ENCODE measurements at places on chromosomes 5 and 9.

DNA sequence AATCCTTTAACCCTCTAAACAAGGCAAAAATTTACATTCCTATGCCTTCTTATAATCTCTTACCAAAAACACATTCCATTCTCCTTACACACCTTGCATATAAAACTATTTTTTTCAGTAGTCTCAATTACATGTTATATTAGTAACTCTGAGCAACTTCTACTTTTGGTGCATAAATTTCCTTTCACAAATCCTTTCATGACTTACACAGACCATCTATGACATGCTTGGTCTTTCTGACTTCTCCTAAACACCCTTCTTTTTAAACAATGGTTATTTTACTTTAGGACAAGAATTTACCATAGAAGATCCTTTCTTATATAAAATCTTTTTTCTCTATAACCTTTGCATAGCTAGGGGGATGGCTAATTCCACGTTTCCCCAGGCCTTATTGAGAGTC, 208.0 kb upstream of the ARRDC3 start:
- no peak for DNase-seq

DNA sequence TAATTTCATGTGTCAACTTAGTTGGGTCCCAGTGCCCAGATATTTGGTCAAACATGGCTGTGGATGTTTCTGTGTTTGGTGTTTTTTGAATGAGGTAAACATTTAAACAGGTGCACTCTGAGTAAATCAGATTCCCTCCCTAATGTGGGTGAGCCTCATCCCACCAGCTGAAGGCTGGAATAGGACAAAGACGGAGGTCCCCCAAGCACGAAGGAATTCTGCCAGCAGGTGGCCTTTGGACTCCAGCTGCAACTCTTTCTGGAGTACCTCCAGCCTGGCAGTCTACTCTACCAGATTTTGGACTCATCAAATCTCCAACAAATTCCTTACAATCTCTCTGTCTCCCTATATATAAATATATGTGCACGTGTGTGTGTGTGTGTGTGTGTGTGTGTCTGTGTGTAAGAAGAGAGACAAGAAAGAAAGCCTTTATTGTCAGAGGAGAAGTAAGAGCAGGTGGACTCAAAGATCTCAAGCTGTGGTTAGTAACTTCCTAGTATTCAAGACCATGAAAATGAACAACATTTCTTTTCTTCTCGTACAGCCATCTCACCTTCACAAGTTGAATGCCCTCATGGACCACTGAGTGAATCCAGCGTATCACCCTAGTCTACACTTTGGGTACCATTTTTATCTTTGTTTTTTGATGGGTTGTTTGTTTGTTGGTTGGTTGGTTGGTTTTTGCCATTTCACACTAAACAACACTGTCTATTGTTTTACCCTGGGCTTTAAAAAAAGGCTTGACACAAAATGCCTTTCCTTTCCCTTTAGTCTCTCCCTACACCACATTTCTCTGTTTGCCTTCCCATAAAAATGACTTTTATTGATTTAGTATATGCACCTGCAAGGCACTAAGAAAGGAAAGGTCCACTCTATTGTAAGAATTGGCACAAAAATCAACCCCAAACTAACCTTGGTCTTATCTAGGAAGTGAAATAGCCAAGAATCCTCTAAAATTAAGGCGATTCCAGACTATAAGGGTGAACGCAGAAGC, 118.7 kb downstream of the TENT4A start:
- no peak for DNase-seq

DNA sequence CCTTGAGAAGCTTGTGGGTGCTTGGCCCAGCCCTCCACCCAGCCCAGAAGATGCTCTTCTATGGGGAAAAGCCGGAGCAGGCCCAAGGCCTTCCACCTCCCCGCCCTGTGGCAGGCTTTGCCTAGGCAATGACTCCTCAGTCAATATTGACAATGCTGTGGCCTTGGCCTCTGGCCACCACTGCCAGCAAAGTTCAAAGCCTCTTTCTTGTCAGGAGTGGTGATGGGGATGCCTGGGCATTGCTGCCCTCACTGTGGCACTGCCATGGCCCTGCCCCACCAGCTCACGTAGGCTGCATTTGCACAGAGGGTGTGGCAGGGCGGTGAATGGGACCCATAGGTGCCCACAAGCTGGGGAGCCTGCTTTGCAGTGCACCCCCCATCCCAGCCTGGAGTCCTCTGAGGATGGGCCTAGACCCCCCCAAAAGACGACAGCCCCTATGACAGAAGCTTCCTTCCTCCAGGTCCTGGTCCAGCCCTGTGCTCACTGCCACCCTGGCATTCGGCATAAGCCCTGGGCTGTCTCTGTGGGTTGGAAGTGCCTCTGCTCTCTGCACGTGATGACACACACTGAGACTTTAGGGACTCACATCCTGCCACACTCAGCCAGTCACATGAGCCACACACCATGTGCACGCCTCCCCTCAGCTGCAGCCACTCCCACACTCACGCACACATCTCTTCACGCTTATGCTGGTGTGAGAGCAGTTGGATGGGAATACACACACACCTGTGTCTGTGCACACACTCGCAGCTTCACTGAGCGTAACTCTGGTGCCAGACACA, 31.1 kb downstream of the MORN5 start:
- no peak for DNase-seq

GRCh38 chr9:86064220-86064619, 35.1 kb downstream of the GOLM1 start:
- DNase-seq: no peak

- no peak for DNase-seq
Observed at GRCh38 chr9:112422417-112423148, 42.7 kb downstream of the HSDL2 start.

- no peak for DNase-seq
Observed at GRCh38 chr9:16106021-16106571, 553.3 kb downstream of the CCDC171 start.

DNA sequence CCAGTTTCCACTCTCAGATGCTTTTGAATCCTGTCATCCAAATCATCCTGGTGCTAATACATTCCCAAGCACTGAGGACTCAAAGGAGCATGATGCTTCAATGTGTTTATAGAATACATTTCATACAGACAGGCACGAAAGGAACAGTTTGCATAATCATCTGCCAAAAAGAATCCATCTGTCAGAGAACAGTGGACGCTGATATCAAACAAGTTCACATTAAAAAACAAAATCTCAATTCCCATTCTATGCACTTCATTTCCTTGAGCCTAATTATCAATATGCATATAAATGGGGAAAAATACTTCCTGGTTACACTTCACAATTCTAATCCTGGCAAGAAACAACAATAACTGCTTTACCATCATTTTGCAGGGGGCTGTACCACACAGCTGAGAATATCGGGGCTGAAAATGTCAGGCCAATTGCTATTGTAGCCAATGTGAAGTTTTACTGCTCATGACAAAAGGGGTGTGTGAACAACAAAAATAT, 125.5 kb upstream of the FAM174A start:
- no peak for DNase-seq

DNA sequence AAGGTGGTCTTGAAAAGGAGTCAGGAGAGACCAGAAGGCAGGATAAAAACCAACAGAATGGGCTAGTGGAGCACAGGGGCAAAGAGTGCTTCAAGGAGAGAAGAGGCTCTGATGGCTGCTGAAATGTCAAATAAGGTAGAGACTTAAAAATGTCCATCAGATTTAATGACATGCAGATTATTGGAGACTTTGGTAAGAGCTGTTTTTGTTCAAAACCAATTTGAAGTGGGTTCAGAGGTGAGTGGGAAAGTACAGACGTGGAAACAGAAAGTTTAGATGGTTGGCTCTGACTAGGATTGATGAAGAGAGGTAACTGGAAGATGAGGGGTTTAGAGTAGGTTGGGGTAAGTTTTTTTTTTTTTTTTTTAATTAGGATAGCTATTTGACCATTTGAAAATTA, 14.1 kb downstream of the SLC25A46 start:
- DNase-seq: no peak

- peak; percentile 89 for DNase-seq
Observed at GRCh38 chr5:169561893-169562292, 21.7 kb upstream of the SPDL1 start.

DNA sequence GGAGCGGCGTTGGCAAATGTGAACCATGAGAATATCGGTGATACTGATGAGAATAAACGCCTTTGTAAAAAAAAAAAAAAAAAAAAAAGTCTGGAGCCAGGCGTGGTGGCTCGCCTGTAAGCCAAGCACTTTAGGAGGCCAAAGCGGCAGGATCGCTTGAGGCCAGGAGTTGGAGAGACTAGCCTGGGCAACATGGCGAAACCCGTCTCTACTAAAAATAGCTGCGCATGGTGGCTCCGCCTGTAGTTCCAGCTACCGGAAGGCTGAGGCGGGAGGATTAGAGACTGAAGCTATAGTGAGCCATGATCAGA, 425 bp upstream of the NFX1 start:
- no peak for DNase-seq

DNA sequence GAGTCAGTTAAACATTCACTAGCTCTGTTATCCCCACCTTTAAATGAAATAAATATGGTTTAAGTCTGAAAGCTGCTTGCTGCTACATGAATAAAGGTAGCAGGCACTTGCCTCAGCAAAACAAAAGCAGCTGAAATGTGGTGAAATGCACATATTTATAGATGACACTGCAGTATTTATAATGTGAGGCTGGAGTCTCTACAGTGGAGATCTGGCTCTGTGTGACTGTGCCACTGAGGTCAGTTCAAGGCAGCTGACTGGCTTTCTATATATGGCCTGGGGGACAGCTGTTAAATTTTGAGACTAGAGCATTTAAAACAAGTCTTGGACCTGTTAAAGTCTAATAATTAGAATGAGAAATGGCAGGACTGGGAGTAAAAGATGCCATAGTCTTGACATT, 859.6 kb upstream of the SEMA6A start:
- DNase-seq: peak; percentile 7

GRCh38 chr5:180302256-180302655, 10.4 kb upstream of the MAPK9 start:
- no peak for DNase-seq

- no peak for DNase-seq
Observed at GRCh38 chr5:123294544-123294943, 128.7 kb downstream of the CEP120 start.

DNA sequence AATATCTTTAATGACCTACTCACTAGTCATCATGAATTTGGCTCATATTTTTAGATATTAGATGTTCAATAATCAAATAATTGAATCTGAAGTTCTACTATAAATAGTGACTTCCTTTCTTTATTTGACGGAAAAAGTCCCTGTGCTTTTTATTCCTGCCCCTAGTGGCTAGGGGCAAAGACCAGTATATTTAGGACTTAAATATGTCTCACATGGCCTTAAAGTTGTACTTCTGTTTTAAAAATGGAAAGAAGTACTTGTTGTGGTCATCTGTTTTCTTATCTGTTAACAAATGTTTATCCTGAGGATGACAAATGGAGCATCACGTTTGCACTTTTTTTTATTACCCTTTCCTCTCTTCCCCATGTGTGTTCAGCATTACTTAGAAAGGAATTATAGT, 89.2 kb upstream of the GRHPR start:
- DNase-seq: no peak
